ENCODE measurements at places on chromosomes 2 and 18.

GRCh38 chr2:240229603-240230235, 89.3 kb upstream of the OTOS start:
- peak; percentile 89 for DNase-seq

DNA sequence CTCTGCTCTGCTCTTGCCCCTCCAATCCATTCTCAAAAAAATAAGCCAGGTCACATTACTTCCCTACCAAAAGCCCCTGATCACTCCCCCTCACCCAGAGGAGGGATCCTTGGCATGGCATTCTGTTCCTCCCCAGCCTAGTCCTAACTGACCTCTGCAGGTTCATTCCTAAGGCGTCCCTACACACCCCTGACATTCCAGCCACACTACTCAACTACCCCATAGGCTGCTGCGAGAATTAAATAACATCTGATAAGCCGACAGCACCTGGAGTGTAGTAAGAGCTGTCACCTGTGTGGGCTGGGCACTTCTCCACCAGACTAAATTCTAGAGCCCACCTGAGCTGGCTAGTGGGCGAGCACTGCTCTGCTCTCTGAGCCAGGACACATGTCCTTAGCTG, 44.7 kb upstream of the SLC1A4 start:
- DNase-seq: no peak

GRCh38 chr2:161102770-161103450, 57.3 kb upstream of the TANK start:
- DNase-seq: peak; percentile 10

- DNase-seq: no peak
Measured at GRCh38 chr18:3806656-3807055, 356.7 kb downstream of the TGIF1 start.

- DNase-seq: peak; percentile 46
Measured at GRCh38 chr18:24052053-24052452, 37.5 kb downstream of the TTC39C start.

DNA sequence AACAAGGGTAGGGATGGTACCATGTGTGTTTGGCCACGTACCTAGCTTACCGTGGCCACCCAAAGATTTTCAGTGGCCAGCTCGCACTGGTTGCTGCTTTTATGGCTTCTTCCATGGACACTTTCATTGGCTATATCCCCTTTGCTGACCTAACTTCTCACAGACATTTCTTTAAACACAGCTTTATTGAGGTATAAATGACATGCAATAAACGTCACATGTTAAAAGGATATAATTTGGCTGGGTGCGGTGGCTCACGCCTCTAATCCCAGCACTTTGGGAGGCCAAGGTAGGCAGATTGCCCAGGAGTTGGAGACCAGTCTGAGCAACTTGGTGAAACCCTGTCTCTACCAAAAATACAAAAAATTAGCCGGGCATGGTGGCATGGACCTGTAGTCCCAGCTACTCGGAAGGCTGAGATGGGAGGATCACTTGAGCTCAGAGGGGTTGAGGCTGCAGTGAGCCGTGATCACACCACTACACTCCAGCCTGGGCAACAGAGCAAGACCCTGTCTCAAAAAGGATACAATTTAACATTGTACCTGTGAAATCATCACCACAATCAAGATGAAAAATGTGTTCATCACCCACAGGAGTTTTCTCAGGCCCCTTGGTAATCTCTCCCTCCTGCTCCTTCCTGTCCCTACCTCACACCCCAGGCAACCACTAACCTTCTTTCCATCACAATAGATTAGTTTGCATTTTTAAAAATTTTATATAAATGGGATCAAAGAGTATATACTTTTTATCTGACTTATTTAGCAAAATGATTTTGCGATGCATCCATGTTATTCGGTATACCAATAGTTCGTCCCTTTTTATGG, 127.8 kb upstream of the PPP1CB start:
- no peak for DNase-seq

GRCh38 chr2:143451642-143452281, 322.5 kb downstream of the ARHGAP15 start:
- peak; percentile 68 for DNase-seq

- no peak for DNase-seq
Measured at GRCh38 chr2:164014791-164015190, 279.0 kb upstream of the FIGN start.

DNA sequence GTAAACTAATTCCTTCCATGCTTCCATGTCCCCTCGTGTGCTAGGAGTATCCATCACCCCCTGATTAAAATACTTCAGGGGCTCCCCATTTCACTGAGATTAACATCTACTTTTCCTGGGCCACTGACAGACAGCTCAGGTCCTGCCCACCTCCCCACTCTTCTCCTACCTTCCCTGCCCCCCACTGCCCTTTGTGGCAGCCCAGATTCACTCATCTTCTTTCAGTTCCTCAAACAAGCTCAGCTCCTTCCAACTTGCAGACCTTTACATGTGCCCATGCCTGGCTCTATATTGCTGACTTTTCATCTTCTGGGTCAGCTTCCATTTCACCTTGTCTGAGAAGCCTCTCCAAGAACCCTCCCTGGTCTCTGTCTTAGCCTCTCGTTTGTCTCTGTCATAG, 12.0 kb downstream of the RUFY4 start:
- no peak for DNase-seq

- DNase-seq: peak; percentile 52
Measured at GRCh38 chr2:151260573-151261230, 961 bp downstream of the RBM43 start.

DNA sequence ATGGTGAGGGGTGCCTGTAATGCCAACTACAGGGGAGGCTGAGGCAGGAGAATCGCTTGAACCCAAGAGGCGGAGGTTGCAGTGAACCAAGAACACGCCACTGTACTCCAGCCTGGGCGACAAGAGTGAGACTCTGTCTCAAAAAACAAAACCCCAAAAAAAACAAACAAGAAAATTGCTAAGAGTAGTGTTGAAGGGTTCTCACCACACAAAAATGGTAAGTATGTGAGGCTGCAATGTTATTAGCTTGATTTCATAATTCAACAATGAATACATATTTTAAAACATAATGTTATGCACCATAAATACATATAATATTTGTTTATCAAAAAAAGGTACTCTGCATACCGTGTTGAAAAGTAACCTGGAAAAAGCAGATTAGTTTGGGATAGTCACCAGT, 45.8 kb downstream of the PSMG2 start:
- no peak for DNase-seq

DNA sequence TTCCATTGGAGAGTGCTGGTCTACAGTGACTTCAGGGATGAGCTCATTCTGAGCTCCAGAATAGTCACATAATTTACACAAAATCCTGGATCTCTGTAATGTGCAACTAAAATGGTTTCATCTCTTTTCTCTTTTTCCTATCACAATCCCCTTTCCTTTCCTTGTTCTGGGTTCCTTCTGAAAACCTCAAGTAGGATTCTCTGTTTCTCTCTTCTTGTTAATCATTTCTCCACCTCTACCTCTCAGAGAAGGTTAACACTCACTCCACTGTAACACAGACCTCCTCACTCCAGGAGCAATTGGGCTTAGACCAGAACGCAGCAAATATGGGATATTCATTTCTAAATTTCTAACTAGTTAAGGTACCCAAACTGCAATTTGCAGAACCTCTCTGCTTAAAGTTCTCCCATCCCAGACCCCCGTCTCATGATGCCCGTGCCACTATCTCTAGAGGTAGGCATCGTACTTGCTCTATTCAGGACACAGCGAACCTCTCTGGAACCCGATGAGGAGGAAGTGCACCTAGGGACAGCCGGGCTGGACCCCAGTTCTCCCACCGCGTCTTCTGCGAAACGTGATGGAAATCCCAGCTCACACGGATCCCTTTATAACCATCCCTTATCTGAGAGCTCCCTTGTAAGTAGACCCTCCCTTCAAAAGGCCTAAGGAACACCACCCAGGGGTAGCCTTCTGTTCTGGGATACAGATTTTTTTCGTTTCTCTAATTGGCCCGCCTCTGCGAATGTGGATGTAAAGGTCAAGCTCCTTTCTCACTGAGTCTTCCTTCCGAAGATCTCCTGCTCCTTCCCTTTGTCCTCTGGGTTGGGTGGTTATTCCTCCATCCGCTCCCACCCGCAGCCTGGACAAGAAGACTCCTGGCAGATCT, 1.3 kb downstream of the FOXI3 start:
- DNase-seq: no peak
